ENCODE measurements at places on chromosomes 12 and 14. TPM values are rescaled to one million over a fixed set of nuclear protein-coding genes. Genes with fewer than 3 reads are reported as not detected.

Gene SERPINA10
- not detected for total RNA-seq

Gene MEG3
- total RNA-seq: 195 TPM

Gene ACACB
- total RNA-seq: 22.0 TPM

Gene KRT79
- total RNA-seq: not detected

Gene HPD
- not detected for total RNA-seq

Gene SLC22A17
- total RNA-seq: 37.5 TPM

Gene CRIP2
- total RNA-seq: 181 TPM

Gene TOMM20L
- 18.7 TPM for total RNA-seq

Gene KCNH3
- 0.43 TPM for total RNA-seq

Gene DPF3
- total RNA-seq: not detected

Gene CEBPE
- total RNA-seq: not detected

Gene DPPA3
- not detected for total RNA-seq

Gene B4GALNT3
- 2.4 TPM for total RNA-seq

Gene PPP4R4
- total RNA-seq: 4.1 TPM

Gene KCNJ8
- 44.9 TPM for total RNA-seq

Gene IL22
- not detected for total RNA-seq

Gene SLCO1B1
- not detected for total RNA-seq

Gene TMEM132D
- not detected for total RNA-seq

Gene TSHR
- total RNA-seq: 0.73 TPM

Gene SLC5A8
- total RNA-seq: 0.14 TPM

Gene CIROP
- total RNA-seq: not detected

Gene DIO2
- 0.15 TPM for total RNA-seq

Gene SCN8A
- 1.3 TPM for total RNA-seq

Gene APOLD1
- 25.0 TPM for total RNA-seq

Gene KCNMB4
- 3.2 TPM for total RNA-seq

Gene VRTN
- total RNA-seq: not detected

Measured in uterus (tissue), 4 donors.